ENCODE measurements at places on chromosomes 4 and X.

GRCh38 chr4:128596853-128597252 is 212.6 kb upstream of the JADE1 start:
- peak; percentile 11 for DNase-seq
- no peak overlapping the region for H3K4me3 ChIP-seq
- no peak overlapping the region for H3K27ac ChIP-seq
- H3K4me1 ChIP-seq, result peaks cover 5% of the 10 kb centered on the region
- no peaks in the 10 kb centered on the region for H3K36me3 ChIP-seq

DNA sequence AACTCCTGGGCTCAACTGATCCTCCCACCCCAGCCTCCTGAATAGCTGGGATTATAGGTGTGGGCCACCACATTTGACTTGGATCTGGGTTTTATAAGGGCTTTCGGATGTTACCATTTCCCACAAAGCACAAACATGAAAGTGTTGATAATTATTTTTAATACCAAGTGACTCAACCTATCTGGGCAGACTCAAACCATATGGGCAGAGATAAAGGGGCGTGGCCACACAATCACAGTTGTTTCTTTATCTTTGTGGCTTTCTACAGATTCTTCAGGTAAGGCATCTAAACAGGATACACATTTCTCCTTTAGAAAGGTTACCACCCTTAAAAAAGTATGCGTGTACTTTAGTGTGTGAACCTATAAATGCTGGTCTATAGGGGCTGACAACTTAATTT is 122.5 kb downstream of the ZNF827 start:
- peaks cover 4% of the 10 kb centered on the region for H3K36me3 ChIP-seq
- DNase-seq, result no peak
- H3K27ac ChIP-seq, result no peak overlapping the region
- no peaks in the 10 kb centered on the region for H3K4me1 ChIP-seq
- no peak overlapping the region for H3K4me3 ChIP-seq

DNA sequence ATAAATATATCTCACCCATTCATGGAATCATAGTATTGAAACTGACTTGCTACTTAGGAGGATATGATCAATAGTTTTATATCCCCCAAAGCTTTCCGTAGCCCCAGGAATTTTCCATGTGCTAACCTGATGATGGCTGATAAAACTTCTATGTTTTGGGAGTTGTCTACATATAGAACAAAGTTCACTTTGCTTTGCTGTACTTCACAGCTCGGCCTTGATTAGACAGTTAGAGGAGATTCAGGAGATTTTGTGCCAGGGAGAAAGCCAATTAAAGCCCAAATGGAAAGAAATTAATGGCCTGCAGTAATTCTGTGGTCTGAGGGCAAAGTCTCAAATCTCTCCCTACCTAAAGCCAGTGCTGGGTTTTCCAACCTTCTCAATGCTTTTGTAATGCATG is 114.9 kb upstream of the SLC34A2 start:
- H3K4me3 ChIP-seq, result no peak overlapping the region
- H3K36me3 ChIP-seq, result no peaks in the 10 kb centered on the region
- no peak overlapping the region for H3K27ac ChIP-seq
- DNase-seq, result no peak
- no peaks in the 10 kb centered on the region for H3K4me1 ChIP-seq
- H3K27me3 ChIP-seq, result no peaks in the 10 kb centered on the region

DNA sequence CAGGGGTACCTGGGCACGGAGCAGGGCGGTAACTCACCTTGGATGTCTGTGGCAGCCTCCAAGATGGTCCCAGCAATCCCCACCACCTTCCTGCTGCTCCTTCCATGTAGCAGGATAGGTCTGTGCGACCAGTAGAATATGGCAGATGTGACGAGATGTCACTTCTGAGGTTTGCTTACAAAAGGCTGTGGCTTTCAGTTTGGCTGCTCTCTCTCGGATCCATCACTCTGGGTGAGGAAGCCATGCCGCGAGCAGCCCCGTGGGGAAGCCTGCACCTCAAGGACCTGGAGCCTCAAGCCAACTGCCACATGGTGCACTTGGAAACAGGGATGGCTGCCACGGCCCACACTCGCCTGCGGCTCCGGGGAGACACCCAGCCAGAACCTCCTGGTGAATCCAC is 37.6 kb downstream of the WFS1 start:
- no peak overlapping the region for H3K4me3 ChIP-seq
- no peak for DNase-seq
- no peaks in the 10 kb centered on the region for H3K4me1 ChIP-seq

GRCh38 chrX:8897259-8897658 is 96.1 kb upstream of the FAM9A start:
- DNase-seq, result no peak
- H3K4me3 ChIP-seq, result no peak overlapping the region
- no peak overlapping the region for H3K27ac ChIP-seq
- no peaks in the 10 kb centered on the region for H3K36me3 ChIP-seq
- no peaks in the 10 kb centered on the region for H3K4me1 ChIP-seq

GRCh38 chrX:142186103-142186502 is 19.0 kb downstream of the MAGEC2 start:
- DNase-seq, result no peak
- no peaks in the 10 kb centered on the region for H3K27me3 ChIP-seq
- no peak overlapping the region for H3K4me3 ChIP-seq
- no peaks in the 10 kb centered on the region for H3K4me1 ChIP-seq
- no peaks in the 10 kb centered on the region for H3K36me3 ChIP-seq
- no peak overlapping the region for H3K27ac ChIP-seq

DNA sequence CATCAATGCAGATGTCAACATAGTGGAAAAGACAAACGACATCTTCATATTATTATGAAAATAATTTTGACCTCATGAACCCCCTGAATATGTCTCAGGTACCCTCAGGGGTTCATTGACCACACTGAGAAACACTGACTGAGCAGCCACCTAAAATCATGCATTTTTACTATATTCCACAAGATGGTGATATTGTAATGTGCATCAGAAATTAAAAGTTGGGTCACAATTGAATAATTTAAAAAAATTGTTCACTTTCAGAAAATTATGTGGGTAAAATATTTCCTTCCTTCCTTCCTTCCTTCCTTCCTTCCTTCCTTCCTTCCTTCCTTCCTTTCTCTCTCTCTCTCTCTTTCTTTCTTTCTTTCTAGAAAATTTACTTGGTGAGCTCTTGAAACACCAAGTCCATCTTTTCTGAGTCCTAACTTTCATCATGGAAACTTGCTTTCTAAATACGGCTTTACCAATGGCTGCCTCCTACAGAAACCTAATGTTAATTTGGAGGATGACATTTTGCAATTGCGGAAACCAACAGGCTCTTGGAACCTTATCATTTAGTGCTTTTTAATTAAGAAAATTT is 103.6 kb downstream of the RTL3 start:
- H3K27ac ChIP-seq, result no peak overlapping the region
- H3K27me3 ChIP-seq, result no peaks in the 10 kb centered on the region
- DNase-seq, result no peak
- no peaks in the 10 kb centered on the region for H3K4me1 ChIP-seq
- H3K4me3 ChIP-seq, result no peak overlapping the region

GRCh38 chrX:41087201-41087600 is 2.0 kb downstream of the USP9X start:
- DNase-seq, result no peak
- H3K36me3 ChIP-seq, result no peaks in the 10 kb centered on the region
- H3K4me3 ChIP-seq, result peak overlapping the region; percentile 77
- H3K4me1 ChIP-seq, result no peaks in the 10 kb centered on the region
- H3K27ac ChIP-seq, result no peak overlapping the region
- no peaks in the 10 kb centered on the region for H3K27me3 ChIP-seq

GRCh38 chrX:67780694-67781109 is 236.9 kb downstream of the AR start:
- H3K36me3 ChIP-seq, result no peaks in the 10 kb centered on the region
- no peak overlapping the region for H3K27ac ChIP-seq
- H3K4me1 ChIP-seq, result no peaks in the 10 kb centered on the region

DNA sequence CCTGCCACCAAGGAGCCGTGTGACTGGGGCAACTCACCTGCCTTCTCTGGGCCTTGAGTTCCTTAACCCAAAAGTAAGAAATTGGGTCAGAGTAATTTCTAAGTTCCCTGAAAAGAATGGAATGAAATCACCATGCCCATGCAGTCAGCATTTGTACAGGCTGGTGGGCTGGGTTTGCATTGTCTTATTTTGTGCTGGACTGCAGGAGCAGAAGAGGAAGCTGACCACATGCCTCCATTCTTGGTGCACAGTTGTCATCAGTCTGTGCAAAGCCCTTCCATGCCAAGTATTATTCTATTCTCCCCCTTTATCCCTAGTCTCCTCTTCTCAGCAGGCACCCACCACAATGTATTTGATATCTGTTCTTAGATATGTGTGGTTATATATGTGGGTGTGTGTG is 56.3 kb downstream of the FHDC1 start:
- H3K36me3 ChIP-seq, result no peaks in the 10 kb centered on the region
- no peaks in the 10 kb centered on the region for H3K27me3 ChIP-seq
- no peak for DNase-seq

DNA sequence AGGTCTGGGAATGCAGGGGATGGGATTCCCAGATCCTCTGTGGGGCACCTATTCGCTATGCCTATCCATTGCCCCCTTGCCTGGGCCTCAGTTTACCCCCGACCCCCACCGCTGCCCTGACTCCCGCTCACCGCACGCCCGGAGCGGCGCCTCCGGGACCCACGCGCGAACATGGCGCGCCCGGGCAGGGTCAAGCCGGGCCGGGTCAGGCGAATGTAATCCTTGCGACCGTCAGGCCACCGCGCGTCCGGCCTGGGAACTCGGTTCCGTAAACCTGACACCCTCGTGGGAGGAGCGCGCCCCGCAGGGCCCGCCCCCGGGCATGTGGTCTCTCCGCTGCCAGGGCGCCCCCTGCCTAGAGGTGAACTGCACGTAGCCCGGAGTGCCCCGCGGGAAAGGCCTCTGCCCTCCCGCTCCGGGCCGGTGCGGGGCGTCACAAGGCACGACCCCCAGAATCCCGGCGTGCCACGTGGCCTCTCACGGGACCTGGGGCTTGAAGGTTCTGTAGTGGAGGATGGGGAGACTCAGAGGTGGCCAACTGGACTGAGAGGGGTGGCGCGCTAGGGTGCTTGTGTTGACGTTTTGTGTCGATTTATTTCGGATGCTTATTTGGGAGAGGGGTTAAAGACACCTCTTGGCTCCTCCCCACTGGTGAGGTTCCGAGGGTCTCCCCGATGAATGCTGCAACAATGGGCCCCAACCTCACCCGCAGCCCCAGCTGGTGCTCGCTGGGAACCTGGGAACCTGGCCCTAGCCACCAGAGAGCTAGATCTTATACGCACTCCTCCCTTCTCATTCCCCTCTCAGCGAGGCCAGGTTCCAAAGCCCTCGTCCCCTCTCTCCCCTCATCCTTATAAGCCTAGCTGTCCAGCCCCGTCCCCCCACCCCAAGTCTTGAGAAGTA is at the start of gene PRICKLE3:
Gene PRICKLE3, minus strand, starts transcription at position 249 of the 903 bp plus-strand sequence. Its CDS starts 76 bp downstream, at position 173.
- H3K27ac ChIP-seq, result peak within 1 kb of the TSS; percentile 32
- H3K4me3 ChIP-seq, result peak within 1 kb of the TSS; percentile 70
- peaks cover 4% of the 10 kb centered on the region for H3K36me3 ChIP-seq
- H3K27me3 ChIP-seq, result no peaks in the 10 kb centered on the region

DNA sequence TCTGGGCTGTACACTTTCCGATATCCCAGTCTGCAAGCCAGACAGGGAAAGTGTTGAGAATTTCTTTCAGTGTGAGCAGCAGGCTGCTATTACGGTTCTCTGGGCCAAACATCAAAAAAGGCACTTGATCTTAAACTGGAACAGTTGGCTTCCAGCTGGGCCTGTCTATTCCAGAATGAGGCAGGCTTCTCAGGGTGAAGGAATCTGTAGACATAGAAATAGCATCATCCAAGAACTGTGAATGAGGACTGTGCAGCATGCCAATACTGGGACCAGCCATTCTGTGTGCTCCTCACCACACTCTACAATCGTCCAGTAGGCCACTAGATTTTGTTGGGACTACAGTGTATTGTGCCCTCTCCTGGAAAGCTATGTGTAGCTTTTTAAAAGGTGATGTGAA is 31.1 kb downstream of the ART3 start:
- DNase-seq, result no peak
- H3K36me3 ChIP-seq, result no peaks in the 10 kb centered on the region
- no peak overlapping the region for H3K4me3 ChIP-seq
- H3K4me1 ChIP-seq, result no peaks in the 10 kb centered on the region

GRCh38 chrX:151825007-151825406 is 87.7 kb upstream of the MAGEA4 start:
- H3K27me3 ChIP-seq, result no peaks in the 10 kb centered on the region
- H3K4me1 ChIP-seq, result no peaks in the 10 kb centered on the region
- H3K36me3 ChIP-seq, result no peaks in the 10 kb centered on the region
- H3K4me3 ChIP-seq, result no peak overlapping the region
- H3K27ac ChIP-seq, result no peak overlapping the region
- no peak for DNase-seq

DNA sequence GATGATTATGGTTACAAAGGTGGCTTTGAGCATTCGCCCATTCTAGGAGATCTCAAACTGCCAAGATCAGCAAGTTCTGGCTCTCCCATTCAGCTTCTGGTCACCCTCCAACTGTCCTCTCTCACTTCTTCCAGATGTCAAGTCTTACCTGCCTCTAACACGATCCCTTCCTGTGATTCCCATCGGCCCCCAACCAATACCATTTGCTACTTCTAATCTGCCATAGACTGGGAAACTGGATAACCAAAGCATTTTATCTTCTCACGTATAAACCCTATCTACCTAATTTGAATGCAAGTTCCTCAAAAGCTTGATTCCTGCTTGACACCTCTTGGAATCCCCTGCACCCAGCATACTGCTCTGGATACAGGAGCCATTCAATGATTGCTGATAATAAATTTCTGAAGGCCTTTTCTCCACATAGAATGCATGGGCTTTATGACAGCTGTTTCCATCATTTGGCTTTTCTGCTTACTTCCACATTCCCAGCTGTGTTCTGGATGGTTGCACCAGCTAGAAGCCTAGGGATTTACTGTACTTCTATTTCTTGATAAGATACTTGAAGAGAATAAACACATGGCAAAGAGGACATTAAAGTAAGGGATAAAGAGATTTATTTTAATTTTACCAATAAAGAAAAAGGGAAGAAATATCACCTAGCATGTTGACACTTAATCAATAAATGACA is 9.6 kb downstream of the GPC4 start:
- H3K27me3 ChIP-seq, result no peaks in the 10 kb centered on the region
- H3K36me3 ChIP-seq, result peaks cover 19% of the 10 kb centered on the region
- H3K4me3 ChIP-seq, result no peak overlapping the region
- no peak for DNase-seq
- no peak overlapping the region for H3K27ac ChIP-seq

DNA sequence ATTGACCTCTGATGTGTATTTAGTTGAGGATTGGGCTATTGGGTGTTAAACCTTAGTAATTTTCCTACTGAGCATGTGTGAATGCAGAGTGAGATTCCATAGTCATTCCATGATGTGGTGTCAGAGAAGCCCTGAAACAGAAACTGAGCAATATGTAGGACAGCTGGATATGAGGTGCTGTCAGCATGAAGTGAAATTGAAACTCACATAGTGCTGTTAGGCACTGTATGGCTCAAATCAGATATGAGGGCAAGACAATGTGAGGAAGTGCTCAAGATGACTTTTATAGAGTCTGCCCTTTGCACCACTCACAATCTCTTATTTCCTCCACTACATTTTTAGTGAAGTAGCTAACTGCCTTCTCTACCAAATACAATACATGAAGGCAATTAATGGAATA is 188.3 kb downstream of the SH3BGRL start:
- no peaks in the 10 kb centered on the region for H3K27me3 ChIP-seq
- H3K27ac ChIP-seq, result no peak overlapping the region
- H3K4me1 ChIP-seq, result no peaks in the 10 kb centered on the region
- no peak for DNase-seq
- no peak overlapping the region for H3K4me3 ChIP-seq
- H3K36me3 ChIP-seq, result no peaks in the 10 kb centered on the region

- no peaks in the 10 kb centered on the region for H3K36me3 ChIP-seq
- H3K27ac ChIP-seq, result no peak overlapping the region
- no peaks in the 10 kb centered on the region for H3K27me3 ChIP-seq
Observed at GRCh38 chrX:43745938-43746721, 90.0 kb downstream of the MAOA start.
